Stomach (tissue), 19 donors: ENCODE measurements at places on chromosomes 11 and 22. TPM values are rescaled to one million over a fixed set of nuclear protein-coding genes. Genes with fewer than 3 reads are reported as not detected.

- no peak for DNase-seq
These were observed 5.0 kb upstream of the MMP12 start for GRCh38 chr11:102879801-102880200.

DNA sequence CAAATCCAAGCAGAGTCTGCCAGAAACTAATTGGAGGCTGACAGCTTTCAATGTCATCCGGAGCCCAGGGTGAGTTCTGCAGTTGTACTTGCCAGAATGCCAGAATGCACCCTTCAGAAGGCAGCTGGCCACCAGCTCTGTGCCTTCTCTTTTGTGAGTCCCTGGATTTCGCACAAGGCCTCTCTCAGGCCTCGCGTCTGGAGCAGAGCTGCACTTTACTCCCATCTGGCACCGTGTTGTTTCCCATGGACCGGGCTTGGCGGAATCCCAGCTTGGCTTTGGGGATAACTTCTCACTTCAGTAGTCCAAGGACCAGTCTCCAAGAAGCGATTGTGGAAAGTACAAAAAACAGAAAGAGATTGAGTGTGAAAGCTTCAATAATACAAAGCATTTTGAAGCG, 451.3 kb upstream of the KIRREL3 start:
- DNase-seq: no peak

DNA sequence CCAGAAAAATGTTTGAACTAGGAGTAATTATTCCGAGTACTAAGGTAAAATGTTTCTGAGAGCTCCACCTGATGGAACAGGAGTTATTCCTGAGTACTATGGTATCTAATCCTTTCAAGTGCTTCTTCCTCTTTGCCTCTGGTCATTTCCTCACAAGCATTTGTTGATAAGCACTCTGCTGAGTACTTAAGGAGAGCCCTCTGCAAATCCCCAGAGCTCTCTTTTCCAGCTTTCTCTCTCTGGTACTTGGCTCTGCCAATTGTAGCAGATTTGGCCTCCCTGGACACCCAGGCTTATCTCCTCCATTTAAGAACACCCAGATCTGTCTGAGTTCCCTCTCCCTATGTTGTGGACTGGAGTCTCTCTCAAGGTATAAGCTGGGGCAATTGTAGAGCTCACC, 457.0 kb downstream of the MN1 start:
- DNase-seq: no peak

GRCh38 chr11:121688860-121689614, 236.3 kb upstream of the SORL1-AS1 start:
- no peak for DNase-seq

- peak; percentile 43 for DNase-seq
These were observed 5.5 kb downstream of the KIAA0930 start for GRCh38 chr22:45235101-45235777.

GRCh38 chr11:129460714-129461113, 85.1 kb downstream of the BARX2 start:
- peak; percentile 57 for DNase-seq

DNA sequence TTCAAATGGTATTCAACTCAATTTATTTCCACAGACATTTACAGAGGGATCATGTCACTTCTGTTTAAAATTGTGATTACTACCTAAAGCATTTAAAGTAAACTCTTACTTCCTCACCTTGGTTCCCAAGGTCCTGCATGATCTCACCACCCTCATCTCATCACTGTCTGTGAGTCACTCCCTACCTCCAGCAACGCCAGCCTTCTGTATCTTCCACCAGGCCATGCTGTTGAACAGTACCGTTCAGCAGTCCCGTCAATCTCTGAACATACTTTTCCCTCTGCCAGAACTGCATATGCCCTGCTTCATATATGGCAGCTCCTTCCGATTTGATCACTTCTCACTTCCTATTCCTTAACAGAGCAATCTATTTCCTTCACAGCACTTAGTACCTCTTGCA, 2.0 kb downstream of the FBXO3 start:
- DNase-seq: no peak

GRCh38 chr11:118287006-118287405, 17.5 kb upstream of the CD3E start:
- no peak for DNase-seq

- no peak for DNase-seq
These were observed 261.6 kb upstream of the SORL1-AS1 start for GRCh38 chr11:121714351-121714750.

DNA sequence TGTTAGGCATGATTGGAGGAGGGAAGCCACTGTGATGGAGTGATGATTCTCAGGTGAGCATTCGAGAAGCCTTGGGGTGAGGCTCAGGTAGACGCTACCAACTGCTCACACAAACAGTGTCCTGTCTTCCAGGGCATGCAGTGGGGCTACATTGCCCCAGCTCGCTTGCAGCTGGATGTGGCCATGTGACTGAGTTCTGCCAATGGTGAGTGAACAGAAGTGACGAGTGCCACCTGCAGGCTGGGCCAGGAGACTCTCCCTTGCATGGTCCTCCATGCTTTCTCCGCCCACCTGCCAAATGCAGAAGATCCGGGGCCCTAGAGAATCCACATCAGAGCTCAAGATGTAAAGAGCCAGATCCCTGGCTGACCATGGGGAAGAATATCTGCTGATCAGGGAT, 195.9 kb downstream of the BCR start:
- no peak for DNase-seq

GRCh38 chr11:128568166-128568778, 19.1 kb downstream of the ETS1 start:
- DNase-seq: no peak

DNA sequence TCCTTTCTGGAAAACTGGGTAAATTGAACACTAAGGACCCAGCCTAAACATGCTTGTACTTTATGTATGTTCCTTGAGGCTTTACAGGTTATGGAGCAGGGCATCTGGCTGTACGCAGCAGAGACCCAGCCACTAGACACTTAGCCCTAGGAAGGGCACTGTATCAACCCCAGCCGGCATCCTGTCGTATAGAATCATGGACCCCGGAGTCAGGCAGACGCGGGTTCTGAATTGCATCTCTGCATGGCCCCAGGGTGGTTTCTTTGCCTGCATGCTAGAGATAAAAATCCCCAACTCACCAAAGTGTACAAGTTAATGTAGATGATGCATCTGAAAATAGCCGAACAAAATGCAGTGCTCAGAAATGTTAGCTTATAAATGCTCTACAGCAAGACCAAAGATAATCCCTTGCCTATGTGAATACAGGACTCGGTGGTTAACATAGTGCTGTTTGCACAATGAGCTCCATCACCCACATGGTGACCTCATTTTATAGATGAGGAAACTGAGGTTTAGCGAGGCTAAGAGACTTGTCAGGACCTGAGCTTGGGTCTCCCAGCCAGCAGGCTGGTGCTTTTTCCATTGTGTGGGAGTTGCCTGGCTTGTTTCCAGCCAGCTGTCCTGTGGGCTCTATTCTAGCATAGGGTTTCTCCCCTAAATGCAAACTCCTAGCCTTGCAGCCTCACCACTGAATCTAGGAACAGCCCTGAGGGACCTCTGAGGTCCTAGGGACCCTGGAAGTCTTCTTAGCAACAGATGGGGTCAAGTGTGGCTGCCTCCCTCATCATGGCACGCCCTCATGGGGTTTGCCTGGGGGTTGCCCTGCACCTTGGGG, 7.3 kb downstream of the CD6 start:
- no peak for DNase-seq

DNA sequence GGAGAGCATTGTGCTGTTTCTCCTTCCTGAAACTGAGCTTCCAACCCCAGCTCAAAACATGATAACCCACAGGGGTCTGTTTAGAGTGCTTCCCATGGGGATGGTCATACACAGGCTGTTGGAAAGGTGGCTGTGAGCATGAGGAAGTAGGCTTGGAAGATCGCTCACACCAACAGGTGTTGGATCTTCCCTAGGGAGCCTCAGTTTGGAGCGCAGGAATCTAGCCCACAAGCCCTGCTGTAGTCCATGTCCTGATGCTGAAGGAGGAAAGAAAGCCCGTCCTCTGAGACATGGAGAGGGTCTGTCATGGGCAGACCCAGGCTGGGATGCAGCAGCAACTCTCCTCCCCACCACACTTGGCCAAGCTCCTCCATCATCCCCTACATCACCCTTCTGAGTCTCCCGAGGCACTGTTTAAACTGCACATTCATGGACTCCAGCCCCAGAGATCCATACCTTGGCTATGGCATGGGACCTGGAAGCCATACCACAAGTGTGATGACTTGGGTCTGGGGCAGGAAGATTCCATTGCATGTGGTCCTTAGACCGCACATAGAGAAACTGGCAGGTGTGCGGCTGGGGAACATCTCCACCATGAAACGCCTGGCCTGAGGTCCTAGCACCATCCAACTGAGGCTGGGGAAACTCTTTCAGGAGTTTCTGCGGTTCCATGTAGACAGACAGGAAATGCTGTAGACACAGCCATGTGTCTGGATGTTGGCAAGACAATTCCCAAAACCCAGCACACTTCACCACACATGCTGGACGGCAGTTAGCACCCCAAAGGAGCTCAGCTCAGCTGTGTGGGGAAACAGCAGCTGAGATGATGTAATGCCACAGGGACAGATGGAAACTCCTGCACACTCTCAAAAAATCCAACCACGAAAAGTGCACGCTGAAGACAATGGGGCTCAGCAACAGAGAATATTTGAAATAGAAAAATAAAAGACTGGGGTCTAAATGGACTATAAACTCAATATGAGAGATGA, 27.6 kb upstream of the TTC12 start:
- DNase-seq: no peak

- DNase-seq: peak; percentile 22
These were observed 243.0 kb upstream of the ANO5 start for GRCh38 chr11:21949763-21950413.

DNA sequence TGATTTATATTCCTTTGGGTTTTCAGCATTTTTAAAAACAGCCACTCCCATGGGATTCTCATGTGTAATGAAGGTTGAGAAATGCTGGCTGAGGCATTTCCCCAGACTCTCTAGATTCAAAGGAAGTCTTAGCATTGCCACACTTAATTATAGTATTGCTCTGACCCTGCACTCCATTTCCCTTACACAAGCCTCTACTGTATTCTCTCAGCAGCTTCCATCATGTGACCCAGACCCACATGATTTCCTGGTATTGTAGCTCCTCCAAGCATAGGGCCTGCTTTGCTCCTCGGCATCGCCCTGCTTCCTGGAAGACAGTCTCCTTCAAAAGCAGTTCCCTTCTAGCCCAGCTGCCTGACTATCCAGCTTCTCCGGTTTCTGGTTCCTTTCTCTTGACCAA, 261.5 kb downstream of the LARGE1 start:
- DNase-seq: no peak

GRCh38 chr11:2668876-2669275, 30.9 kb downstream of the KCNQ1OT1 start:
- no peak for DNase-seq

DNA sequence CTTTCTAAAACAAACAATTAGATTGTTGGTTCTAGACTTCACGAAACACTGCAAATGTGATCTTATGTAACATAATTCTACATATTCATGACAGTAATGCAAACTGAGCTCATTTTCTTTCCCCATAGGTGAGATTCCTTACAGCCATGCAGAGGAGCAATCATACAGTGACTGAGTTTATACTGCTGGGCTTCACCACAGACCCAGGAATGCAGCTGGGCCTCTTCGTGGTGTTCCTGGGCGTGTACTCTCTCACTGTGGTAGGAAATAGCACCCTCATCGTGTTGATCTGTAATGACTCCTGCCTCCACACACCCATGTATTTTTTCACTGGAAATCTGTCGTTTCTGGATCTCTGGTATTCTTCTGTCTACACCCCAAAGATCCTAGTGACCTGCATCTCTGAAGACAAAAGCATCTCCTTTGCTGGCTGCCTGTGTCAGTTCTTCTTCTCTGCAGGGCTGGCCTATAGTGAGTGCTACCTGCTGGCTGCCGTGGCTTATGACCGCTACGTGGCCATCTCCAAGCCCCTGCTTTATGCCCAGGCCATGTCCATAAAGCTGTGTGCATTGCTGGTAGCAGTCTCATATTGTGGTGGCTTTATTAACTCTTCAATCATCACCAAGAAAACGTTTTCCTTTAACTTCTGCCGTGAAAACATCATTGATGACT, 1.5 kb downstream of the OR9G1 start:
- DNase-seq: no peak

GRCh38 chr11:13576995-13577394, 81.2 kb upstream of the PTH start:
- no peak for DNase-seq

DNA sequence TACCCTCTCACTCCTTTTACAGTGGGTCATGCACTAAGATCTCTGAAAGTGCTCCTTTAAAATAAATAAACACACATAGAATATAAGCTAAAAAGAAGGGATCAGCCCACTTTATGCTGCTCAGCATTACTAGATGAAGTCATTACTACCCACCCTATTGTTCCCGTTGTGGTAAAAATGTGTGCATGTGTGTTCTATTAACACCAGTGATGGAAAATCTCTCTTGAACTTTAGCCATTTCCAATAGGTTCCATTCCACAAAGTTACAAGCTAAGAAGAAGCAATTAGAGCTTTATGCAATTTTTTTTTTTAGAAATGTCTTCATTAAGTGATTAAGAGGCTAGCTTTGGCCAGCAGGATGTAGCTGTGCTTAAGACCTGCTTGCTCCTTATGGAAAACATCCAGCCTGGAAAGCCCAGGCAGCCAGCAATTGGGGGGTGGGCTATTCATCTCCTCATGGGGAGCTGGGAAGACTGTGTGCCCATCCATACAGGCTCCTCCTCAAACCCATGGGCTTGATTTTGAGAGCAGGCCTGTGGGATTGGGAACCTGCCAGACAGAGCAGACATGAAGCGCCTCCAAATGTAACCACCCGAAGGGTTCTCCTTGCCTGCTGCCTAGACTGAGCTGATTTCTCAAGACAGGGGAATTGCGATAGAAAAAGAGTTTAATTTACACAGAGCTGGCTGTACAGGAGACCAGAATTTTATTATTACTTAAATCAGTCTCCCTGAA, 92.9 kb upstream of the PARVA start:
- DNase-seq: peak; percentile 48

GRCh38 chr22:46436595-46437175, 100.7 kb downstream of the CELSR1 start:
- DNase-seq: no peak

DNA sequence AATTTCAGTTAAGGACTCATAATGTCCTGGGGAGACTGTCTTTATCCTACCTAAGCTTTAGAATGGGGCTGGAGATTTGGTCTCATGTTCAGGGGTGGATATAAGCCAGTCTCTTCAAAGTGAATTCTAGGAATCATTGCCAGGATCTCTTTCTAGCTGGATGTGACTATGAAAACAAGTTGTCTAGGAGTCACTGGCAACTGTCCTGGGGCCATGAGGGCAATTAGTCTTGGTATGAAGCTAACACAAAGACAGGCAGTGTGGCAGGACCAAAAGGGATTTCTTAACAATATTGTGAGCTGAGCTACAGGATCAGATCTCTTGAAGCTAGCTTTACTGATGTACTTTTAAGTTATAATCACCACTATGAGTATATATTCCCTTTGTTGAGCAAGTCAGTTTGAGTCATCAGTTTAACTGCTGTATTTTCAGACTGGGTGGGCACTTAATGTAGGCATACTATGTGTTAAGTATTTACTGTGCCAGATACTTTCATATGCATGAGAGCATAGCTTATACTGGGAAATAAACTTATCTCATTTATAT, 390.0 kb upstream of the CCDC90B start:
- DNase-seq: no peak

GRCh38 chr11:116360221-116360941, 412.4 kb downstream of the BUD13 start:
- no peak for DNase-seq

The MCHR1 gene
- total RNA-seq: not detected

The MUC5AC gene
- total RNA-seq: 1,253 TPM

The CRYBB1 gene
- not detected for total RNA-seq

The IRAG1 gene
- 60.7 TPM for total RNA-seq

The FGF19 gene
- total RNA-seq: not detected

The ACRV1 gene
- total RNA-seq: not detected

The MS4A12 gene
- total RNA-seq: not detected

The EIF3M gene
- 73.2 TPM for total RNA-seq

The PRDM10 gene
- 27.7 TPM for total RNA-seq

The EXPH5 gene
- 12.5 TPM for total RNA-seq
